T-helper 2 cell treated with Interferon-gamma antibody and Interleukin-4, amounts not matched to agents 5 μg/mL and 100 μg/mL, for 36 hours (primary cell): ENCODE measurements at places on chromosomes 11 and 22.

DNA sequence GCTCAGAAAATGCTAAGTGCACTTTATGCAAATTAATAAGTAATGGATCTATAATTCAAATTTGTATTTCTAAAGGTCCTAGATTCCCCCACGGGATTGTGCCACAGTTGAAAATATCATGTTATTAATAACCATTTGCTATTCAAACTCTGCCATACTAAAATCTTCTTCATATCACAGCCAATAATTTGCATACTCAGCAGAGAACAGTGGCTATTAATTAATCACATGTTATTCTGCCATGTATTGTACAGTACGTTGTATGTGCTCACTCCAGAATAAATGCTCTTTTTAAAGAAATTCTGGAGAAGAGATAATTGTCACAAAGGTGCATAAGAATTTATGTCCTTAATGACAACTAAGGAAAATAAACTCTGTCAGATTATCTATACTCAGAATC lies 184.9 kb upstream of the LUZP2 start:
- no peak for DNase-seq
- H3K4me3 ChIP-seq = no peak overlapping the region
- no peaks in the 10 kb centered on the region for H3K4me1 ChIP-seq
- H3K27me3 ChIP-seq = no peaks in the 10 kb centered on the region
- H3K36me3 ChIP-seq = no peaks in the 10 kb centered on the region
- H3K27ac ChIP-seq = no peak overlapping the region

DNA sequence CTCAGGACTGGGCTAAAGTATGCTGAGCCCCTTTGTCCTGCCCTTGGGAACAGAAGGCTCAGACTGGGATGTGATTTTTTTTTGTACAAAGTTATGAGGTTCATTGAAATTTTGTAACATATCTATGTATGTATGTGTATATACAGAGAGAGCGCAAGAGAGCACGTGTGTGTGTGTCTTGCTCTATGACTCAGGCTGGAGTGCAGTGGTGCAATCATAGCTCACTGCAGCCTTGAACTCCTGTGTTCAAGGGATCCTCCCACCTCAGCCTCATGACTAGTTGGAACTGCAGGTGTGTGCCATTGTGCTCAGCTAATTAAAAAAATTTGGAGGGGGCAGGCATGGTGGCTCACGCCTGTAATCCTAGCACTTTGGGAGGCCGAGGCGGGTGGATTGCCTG lies 5.7 kb downstream of the TMEM25 start:
- DNase-seq = no peak
- H3K27ac ChIP-seq = no peak overlapping the region
- peaks cover 2% of the 10 kb centered on the region for H3K36me3 ChIP-seq

DNA sequence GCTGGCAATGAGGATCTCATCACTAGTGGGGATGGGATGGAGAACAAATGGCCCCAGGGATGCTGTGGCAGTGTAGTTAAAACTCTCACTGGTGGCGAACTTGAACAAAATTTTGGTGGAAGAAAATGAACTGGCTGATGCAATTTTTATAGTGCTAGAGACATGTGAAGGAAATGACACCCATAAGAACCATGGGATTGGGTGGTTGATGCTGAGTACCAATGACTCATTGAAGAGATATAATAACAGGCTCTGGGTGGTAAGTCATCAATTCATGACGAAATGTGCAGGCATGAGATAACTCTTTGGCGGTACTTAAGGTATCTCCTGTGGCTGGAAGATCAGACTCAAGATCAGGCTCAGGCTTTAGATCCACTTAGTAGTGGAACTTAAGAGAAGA lies 172.9 kb upstream of the DDI1 start:
- DNase-seq = no peak
- no peaks in the 10 kb centered on the region for H3K27me3 ChIP-seq
- H3K36me3 ChIP-seq = no peaks in the 10 kb centered on the region
- no peaks in the 10 kb centered on the region for H3K4me1 ChIP-seq
- no peak overlapping the region for H3K4me3 ChIP-seq

DNA sequence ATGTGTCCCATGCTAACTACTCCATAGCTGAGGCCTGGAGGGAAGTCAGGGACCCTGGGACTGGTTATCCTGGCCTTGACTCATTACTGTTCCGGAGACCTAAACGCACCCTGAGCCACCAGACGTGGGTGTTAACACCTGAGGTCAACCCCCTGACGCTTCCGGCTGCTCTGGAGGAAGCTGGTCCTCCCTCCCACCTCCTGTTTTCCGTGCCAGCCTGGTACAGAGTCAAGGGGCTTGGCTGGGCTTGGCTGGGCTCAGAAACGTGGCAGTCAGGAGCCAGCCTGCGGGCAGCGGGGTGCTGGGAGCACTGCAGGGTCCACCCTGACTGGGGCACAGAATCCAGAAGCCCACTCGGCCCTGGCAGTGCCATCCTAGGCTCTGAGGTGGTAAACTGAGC lies 2.6 kb downstream of the TMPRSS4 start:
- H3K4me3 ChIP-seq = no peak overlapping the region
- H3K4me1 ChIP-seq = no peaks in the 10 kb centered on the region
- H3K27me3 ChIP-seq = peaks cover 8% of the 10 kb centered on the region
- no peak overlapping the region for H3K27ac ChIP-seq
- no peak for DNase-seq

DNA sequence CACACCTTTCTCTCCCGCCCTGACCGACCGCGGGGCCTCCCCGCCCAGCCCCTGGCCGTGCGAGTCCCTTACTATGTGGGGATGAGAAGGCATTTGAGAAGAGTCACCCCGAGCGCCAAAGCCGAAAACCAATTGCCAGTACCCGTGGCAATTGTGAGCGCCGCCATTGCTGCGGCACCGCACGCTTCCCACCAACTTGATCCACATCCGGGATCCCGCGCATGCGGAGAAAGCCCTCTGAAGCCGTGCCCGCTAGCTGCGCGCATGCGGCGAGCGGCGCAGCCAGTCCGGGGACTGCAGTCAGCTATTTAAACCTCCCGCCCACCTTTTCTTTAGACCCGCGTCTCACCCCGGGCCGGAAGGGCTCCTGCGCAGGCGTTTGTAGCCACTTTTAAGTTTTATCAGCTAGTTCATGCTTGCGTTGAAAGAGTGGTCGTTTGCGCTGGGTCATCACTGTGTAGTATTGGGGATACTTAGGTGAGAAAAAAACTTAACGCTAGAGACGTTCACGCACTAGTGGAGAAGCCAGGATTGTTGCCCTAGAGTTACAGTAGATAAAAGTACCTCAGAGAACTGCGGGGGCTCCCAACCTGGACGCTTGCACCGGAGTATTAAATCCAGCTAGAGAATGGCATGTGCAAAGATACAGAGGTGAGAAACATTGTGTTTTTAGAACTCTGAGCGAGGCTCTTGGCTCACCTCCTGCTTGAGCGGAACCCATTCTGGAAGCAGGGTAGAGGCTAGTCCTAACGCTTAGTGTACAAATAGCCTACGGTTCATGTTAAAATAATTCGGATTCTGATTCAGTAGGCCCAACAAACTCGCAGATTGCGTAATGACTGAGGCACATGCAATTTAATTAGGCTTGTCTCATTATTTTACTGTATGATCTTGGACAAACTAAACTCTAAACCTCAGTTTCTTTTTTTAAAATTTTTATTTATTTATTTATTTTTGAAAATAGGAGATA lies at the start of gene ALG8:
Gene ALG8 (minus strand): TSS at position 205 of the 970 bp plus-strand sequence. CDS start 38 bp downstream, at position 167.
- H3K4me1 ChIP-seq = peaks cover 41% of the 10 kb centered on the region
- H3K27me3 ChIP-seq = no peaks in the 10 kb centered on the region
- peak; percentile 97 for DNase-seq
- peak within 1 kb of the TSS; percentile 93 for H3K4me3 ChIP-seq
- peaks cover 44% of the 10 kb centered on the region for H3K36me3 ChIP-seq

DNA sequence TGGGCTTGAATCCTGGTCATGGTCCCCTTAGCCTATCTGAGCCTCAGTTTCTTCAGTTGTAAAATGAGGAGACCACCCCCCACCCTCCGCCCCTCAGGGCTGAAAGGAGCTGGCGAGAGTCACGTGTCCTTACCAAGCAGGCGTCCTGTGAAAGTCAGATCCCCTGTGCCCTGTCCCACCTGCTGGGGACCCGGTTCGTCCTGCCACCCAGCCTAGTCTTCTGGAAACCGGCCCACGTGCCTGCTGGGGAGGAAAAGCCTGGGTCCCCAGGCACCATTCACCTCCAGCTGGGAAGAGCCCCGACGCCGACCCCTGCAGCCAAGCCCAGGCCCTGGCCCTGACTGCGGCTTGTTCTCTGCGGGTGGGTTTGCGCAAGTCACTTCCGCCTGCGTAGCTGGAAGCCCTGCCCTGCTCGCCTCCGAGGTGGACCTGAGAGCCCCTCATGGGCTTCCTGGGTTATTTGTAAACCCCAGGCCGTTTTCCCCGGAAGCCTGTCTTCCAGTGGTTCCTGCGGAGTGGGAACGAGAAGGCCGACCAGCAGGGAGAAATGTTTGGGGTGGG lies 679 bp upstream of the SSH3 start:
- no peaks in the 10 kb centered on the region for H3K27me3 ChIP-seq
- H3K4me1 ChIP-seq = peaks cover 7% of the 10 kb centered on the region
- peak overlapping the region; percentile 20 for H3K27ac ChIP-seq
- peaks cover 30% of the 10 kb centered on the region for H3K36me3 ChIP-seq
- no peak for DNase-seq

DNA sequence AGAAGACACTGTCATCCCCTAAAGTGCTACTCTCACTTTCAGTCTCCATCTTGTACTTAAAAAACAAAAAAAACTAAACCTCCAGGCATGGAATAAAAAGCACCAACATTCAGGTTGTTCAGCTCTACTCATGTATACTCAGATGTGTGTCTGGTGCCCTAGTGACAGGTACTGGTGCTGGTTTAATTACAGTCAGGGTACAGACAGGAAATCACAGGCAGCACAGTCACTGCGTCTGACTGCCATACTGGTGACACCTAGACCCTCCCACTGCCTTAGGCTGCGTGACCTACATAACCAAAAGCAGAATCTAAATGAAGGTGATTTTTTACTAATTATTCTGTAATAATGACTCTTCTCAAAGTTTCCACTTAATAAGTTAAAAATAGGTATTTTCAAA lies at the start of gene ARHGAP32:
Gene ARHGAP32 (minus strand): TSS at position 176 of the 400 bp plus-strand sequence. CDS start 127 bp downstream, at position 49.
- H3K4me3 ChIP-seq = no peak within 1 kb of the TSS
- H3K4me1 ChIP-seq = no peaks in the 10 kb centered on the region
- H3K27me3 ChIP-seq = no peaks in the 10 kb centered on the region
- DNase-seq = no peak
- no peak within 1 kb of the TSS for H3K27ac ChIP-seq
- no peaks in the 10 kb centered on the region for H3K36me3 ChIP-seq

DNA sequence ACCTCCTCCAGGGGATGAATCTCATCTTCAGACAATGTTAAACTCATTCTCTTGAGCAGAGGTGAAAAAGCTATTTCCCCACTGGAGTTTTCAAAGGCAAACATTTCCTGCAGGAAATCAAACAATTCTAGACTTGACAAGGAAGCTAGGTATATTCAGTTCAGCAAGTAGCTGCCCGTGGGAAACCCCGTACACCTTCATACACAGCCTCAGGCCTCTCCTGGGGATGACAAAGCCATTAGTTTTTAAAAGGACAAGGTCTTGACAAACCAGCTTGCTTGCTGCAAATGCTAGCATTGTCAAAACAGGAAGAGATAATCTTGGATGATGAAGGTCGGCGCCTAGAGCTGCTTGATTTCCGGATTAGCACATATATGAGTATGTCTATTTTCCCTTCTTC lies 1630.8 kb upstream of the TENM4 start:
- H3K4me3 ChIP-seq = no peak overlapping the region
- no peak for DNase-seq
- H3K4me1 ChIP-seq = no peaks in the 10 kb centered on the region
- H3K27me3 ChIP-seq = no peaks in the 10 kb centered on the region
- no peaks in the 10 kb centered on the region for H3K36me3 ChIP-seq

DNA sequence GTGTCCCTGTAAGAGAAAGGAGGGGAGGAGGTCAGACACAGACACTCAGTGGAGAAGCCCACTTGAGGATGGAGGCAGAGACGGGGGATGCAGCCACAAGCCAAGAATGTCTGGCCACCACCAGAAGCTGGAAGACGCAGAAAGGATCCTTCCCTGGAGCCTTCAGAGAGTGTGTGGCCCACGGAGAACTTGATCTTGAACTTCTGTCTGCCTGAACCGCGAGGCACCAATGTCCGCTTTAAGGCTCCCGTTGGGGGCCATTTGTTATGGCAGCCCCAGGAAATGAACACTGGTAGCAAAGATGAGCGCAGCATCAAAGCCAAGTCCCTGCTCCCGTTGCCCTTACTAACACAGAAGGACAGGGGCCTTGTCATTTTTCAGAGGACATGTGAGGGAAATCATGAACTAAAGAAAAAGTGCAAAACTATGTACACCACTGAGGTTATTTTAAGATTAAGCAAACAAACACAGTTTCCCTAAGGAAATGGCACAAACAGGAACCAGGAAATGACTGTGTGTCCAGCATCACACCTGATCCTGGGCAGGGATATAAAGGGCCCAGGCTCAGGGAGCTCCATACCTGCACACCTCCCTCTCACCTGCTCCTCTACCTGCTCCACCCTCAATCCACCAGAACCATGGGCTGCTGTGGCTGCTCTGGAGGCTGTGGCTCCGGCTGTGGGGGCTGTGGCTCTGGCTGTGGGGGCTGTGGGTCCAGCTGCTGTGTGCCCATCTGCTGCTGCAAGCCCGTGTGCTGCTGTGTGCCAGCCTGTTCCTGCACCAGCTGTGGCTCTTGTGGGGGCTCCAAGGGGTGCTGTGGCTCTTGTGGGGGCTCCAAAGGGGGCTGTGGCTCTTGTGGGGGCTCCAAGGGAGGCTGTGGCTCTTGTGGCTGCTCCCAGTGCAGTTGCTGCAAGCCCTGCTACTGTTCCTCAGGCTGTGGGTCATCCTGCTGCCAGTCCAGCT lies at the start of gene KRTAP5-6:
Gene KRTAP5-6 (plus strand): TSS at position 588 of the 963 bp plus-strand sequence. CDS start 51 bp downstream, at position 639.
- no peak for DNase-seq
- H3K36me3 ChIP-seq = no peaks in the 10 kb centered on the region
- no peak within 1 kb of the TSS for H3K4me3 ChIP-seq
- H3K4me1 ChIP-seq = peaks cover 12% of the 10 kb centered on the region
- peaks cover 5% of the 10 kb centered on the region for H3K27me3 ChIP-seq

- DNase-seq = peak; percentile 30
- peaks cover 29% of the 10 kb centered on the region for H3K4me1 ChIP-seq
- H3K4me3 ChIP-seq = peak overlapping the region; percentile 61
These were observed 77.9 kb upstream of the TIMP3 start for GRCh38 chr22:32723643-32724042.

- H3K27me3 ChIP-seq = no peaks in the 10 kb centered on the region
- no peaks in the 10 kb centered on the region for H3K4me1 ChIP-seq
- H3K27ac ChIP-seq = no peak overlapping the region
These were observed 235.0 kb upstream of the ZC3H12C start for GRCh38 chr11:109858152-109858551.

DNA sequence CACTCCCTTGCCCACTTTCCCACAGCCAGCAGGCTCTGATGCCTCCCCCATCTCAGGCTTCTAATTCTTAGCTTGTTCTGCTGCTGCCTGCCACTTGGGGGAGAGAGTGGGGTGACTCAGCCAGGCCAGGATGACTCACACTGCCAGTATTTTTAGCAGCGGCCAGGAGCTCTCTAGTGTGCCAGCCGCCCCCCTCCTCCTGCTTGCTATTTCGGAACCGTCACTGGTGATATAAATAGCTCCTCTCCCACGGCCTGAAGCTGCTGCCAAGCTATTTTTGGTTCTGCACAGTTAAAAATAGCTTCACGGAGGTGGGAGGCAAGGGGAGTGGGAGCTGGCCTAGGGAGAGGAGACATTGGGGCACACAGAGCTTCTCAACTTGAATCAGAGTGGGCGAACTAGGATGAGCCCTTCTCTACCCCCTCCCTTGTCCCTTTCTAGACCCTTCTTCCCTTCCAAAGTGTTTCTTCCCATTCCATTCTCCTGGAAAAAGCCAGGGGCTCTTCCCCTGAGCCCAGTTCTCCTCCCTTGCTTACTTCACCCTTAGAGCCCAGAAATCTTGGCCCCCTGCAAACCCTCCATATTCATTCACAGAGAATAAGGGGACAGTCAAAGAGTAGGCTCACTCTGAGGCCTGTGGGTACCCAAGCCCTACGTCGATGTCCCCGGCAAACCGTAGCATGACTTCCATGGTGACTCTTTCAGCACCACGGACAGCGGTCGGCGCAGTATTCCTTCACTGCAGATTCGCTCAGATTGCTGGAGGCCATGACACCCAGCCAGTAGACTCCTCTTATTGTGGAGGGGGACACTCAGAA lies 2.5 kb upstream of the NPAS4 start:
- peaks cover 33% of the 10 kb centered on the region for H3K27me3 ChIP-seq
- H3K36me3 ChIP-seq = no peaks in the 10 kb centered on the region
- H3K27ac ChIP-seq = no peak overlapping the region
- DNase-seq = peak; percentile 78
